ENCODE measurements at places on chromosomes 2 and 18. TPM values are rescaled to one million over a fixed set of nuclear protein-coding genes. Genes with fewer than 3 reads are reported as not detected.

- DNase-seq = no peak
These were observed 21.6 kb downstream of the ASAP2 start for GRCh38 chr2:9228088-9228751.

- no peak for DNase-seq
These were observed 322.4 kb downstream of the TNS1 start for GRCh38 chr2:217680381-217680780.

DNA sequence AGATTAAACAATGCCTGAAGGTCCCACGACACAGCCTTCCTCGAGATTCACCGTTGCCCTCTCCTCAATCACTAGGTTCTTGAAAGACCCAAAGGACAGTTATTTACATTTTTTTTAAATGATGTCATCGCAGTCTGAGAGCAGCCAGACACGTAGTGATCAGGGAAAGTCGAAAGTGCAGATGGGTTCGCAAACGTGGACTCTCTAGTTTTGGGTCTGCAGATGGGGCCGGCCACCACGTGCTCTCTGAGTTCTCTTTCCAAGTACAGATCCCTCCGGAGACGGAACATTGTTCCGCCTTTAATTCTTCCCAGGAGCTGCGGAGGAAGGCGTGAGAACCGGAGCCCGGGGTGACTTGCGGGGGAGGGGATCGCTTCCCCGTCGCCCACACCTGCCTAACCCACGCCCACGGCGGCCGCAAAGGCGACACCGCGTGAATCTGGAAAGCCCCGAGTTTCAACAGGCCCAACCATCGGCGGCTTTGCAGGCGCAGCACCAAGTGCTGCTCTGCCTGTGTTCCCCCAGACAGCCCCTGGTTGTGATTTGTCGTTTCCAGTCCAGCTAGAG, 54.3 kb downstream of the PKDCC start:
- DNase-seq = peak; percentile 62

DNA sequence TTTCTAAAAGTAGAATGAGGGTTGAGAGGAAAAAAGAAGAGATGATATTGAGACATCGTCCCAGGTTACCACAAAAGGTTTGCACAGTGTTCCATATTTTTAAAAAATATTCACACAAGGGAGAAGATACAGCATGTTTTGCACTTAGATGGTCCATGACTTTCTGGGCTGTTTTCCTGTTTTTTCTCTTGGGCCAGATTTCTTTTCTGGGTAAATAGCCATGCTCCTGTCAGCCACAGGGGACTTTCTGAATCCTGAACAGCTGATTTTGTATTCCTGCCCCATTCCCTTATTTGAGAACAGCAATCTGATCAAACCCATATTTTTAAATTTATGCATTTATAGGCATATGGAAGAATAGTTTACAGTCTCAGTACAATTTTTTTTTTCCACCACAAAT, 185.9 kb upstream of the NRP2 start:
- no peak for DNase-seq

GRCh38 chr2:29196792-29197788, 81.9 kb downstream of the CLIP4 start:
- DNase-seq = peak; percentile 75

The VWC2L gene
- not detected for total RNA-seq

The IL36G gene
- total RNA-seq = not detected

GRCh38 chr2:7392076-7392787, 475.0 kb downstream of the RNF144A start:
- no peak for DNase-seq

The SERPINB10 gene
- total RNA-seq = 4.6 TPM

GRCh38 chr2:213036836-213037235, 114.6 kb downstream of the IKZF2 start:
- DNase-seq = no peak

The EIF2B4 gene
- total RNA-seq = 18.9 TPM

GRCh38 chr2:199317646-199318045, 140.1 kb downstream of the SATB2 start:
- no peak for DNase-seq

DNA sequence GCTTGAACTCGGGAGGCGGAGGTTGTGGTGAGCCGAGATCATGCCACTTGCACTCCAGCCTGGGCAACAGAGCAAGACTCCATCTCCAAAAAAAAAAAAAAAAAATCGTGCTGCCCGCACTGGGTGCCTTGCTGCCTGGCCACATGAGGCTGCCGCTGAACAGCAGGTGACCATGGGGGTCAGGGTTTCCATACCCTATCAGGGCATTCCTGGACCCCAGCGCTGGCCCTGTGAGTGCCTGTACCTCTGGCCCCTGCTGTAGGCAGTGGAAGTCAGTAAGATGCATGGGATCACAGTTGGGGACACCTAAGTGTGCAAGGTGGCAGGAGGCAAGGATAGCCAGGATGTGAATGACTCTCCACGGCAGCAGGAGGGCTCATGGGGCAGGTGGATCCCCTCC, 18.9 kb downstream of the SAG start:
- no peak for DNase-seq

GRCh38 chr18:61340148-61340547, 6.9 kb downstream of the CDH20 start:
- DNase-seq = no peak

- no peak for DNase-seq
These were observed 121.7 kb downstream of the ZNF516 start for GRCh38 chr18:76373297-76373696.

All from liver (tissue), 10 donors.